ENCODE measurements at places on chromosomes 5 and 9.

DNA sequence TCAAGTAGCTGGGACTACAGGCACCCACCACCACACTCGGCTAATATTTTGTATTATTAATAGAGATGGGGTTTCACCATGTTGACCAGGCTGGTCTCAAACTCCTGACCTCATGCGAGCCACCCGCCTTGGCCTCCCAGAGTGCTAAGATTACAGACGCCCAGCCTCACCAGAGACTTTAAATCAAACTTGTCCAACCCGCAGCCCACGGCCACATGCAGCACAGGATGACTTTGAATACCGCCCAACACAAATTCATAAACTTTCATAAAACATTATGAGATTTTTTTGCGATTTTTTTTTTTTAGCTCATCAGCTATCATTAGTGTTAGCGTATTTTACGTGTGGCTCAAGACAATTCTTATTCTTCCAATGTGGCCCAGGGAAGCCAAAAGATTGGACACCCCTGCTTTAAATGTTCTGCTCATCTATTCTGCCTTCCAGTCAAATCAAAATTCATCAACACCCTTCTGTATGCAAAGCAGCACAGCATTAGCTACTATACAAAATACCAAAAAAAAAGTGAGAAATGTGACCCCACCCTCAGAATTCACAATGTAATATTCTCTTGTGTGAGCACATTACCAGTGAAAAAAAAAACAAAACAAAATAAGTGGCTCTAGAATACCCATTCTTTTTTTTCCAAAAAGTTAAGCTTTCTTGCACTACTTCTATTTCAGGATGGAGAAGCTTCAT lies 42.7 kb upstream of the CDC42SE2 start:
- DNase-seq = no peak

DNA sequence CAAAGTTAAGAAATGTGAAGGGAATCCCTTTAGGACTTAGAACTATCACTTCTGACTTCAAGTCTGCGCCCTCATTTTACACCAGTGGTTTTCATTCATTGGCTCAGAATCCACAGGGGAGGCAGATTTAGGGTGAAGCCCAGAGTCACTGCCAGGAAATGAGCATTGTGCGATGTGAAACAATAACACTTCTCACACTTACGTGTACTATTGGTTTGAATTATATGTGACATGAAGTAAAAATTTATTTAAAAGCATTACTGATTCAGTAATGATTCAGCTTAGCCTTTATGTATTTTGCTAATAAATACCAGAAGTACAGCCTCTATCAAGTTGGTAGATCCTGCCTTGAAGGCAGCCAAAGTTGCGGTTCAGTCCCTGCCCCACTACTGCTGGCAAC lies 98.6 kb downstream of the PAM start:
- no peak for DNase-seq

DNA sequence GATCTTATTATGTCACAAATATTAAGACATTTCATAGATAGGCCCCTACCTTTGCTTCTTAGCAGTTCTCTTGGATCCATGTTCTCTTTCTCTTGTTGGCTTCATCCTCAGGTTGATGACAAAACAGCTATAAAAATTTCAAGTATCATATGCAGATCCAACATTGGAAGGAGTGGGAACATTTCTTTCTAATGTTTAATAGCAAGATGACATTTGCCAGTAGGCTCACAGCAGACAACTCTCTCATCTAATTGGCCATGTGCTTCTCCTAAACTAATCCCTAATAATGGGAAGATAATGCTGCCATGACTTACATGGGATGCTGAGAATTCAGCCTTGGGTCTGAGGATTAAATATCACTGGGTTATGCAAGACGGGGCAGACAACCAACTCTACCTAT lies 485.5 kb upstream of the SEMA6A start:
- no peak for DNase-seq

DNA sequence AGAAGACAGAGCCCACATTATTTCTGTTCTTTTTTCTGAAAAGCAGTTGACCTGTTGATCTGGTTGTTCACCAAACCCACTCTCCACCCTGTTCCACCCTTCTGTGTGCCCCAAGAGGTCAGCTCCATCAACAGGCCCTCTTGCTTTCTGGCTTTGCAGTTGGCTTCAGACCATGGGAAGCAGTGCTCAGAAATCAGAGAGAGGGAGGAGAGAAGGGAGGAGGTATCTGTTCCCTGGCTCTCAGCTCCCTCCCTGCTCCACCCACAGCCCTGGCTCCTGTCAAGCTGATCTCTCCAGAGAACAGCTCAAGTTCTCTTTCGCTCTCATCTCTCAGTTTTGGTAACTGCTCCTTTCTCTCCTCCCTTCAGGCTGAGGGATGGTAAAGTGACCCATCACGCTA lies 144.2 kb upstream of the RAI14 start:
- no peak for DNase-seq
